T-helper 17 cell (primary cell): ENCODE measurements at places on chromosomes 16 and 17.

DNA sequence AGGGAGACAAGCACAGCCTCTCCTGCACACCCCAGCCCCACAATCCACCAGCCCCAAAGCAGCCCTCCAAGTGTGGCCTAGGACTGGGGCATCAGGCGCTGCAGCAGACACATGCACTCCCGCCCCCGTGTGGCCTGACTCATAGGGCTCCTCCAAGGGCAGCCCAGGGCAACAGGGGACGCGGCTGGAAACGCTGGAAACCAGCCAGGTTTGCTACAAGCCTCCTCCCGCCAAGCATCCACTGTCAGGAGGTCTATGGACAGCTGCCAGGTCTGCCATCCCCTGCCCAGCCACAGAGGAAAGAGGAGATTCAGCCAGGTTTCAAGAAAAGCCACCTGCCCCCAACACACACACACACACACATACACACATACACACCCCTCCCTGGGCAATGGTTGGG is 25.8 kb downstream of the SRCIN1 start:
- no peak for DNase-seq

- DNase-seq: no peak
These were observed 43.8 kb downstream of the FOXK2 start for GRCh38 chr17:82563318-82563717.

GRCh38 chr17:35898283-35899070 is 18.3 kb upstream of the CCL5 start:
- no peak for DNase-seq

DNA sequence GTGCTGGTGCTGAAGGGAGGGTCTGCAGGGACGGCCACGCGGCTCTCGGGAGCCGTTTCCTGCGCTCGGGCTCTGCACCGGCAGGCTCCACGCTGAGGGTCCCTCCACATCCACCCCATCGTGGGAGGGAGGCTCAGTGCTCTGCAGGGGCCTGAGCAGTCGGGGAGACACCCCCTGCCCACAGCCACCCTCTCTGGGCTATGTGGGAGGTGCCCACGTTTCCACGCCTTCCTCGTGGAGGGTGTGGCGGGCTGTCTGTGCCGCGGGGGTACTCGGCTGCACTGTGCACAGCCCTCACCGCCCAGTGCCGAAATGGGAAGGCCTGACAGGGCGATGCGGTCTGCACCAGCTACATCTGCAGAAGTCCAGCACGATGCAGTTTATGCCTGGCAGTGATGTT is 25.5 kb upstream of the ZNF750 start:
- DNase-seq: no peak

GRCh38 chr17:2266045-2266864 is 37.3 kb downstream of the SMG6 start:
- peak; percentile 55 for DNase-seq

DNA sequence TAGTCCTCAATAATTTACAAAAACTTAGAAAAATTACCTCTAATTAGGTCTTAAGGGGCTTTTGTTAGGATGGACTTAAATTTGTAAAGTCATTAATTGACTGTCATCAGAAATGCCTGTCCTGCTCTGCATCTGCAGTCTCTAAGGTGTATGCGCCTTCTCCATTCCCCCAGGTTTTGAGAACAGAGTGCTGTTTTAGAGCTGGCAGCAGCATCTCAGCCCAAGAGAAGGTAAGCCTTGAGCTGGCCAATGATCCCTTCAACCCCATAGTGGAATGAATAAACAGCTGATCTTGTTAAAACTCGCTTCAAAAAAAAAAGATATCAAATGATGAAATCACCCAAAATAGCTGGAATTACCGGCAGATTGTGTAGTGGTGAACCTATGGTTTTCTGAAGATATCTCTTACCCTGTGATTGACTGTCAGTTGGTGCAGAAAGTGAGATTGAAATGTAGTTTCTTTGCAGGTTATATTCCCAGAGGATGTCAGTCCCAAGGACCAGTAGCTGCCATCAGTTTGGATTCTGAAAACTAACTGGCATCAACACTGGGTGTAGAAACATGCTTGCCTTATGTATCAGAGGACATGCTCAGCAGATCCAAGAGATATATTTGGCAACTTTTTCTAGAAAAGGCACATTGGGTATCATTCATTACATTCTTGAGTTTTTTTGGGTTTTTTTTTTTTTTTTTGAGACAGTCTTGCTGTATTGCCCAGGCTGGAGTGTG is 25.7 kb downstream of the TRPV2 start:
- no peak for DNase-seq

DNA sequence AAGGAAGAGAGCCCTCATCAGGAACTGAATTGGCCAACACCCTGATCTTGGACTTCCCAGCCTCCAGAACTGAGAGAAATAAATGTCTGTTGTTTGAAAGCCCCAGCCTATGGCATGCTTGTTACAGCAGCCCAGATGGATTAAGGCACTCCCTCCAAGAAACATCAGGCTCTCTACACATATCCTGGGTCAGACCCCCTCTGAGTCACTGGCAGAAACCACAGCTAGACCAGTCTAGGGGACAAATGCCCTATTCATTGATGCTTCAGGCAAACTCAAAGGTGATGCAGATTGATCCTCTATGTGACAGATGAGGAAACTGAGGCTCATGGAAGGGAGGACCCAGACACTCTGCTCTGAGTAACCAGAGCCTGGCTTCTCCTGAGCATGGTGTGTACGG is 116.8 kb downstream of the WSCD1 start:
- DNase-seq: no peak

DNA sequence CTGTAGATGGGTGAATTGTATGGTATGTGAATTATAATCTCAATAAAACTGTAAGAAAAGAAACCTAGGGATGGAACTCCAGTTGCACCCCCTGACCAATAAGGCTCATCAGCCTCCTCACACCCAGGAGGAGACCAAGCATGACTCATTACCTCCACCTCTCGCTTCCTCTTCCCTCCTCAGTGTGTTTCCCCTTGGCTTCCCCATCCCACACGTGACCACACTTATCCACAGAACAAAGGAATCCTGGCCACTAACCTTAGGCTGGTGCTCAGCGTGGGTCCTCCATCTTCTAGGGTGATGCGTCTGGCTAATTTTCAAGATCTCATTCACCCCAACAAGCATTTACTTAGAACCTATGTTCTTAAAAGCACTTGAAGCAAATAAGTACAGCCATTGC is 36.2 kb upstream of the MAP3K14 start:
- no peak for DNase-seq

GRCh38 chr16:86517652-86518258 is 7.4 kb downstream of the FOXF1 start:
- DNase-seq: no peak

GRCh38 chr17:149231-149630 is 11.9 kb downstream of the SCGB1C2 start:
- DNase-seq: no peak

GRCh38 chr17:12553625-12554024 is 112.1 kb upstream of the MYOCD start:
- no peak for DNase-seq

DNA sequence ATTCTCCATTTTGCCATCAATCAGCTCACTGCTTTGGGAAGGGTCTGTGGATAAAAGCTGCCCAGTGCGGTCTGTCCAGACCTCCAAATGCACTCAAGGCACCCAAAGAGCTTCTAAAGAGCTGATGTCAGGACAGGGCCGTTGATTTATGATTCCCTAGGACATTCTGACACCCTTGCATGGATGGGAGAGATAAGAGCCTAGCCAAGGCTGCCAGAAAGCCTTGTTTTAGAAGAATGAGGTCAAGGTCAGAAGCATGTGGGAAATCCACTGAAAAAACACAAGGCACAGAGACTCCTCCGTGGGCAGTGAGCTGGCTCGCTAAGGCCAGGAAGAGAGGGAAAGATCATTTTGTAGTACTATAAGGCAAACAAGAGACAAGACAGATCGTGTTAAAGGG is 214.0 kb downstream of the CDH11 start:
- DNase-seq: no peak

DNA sequence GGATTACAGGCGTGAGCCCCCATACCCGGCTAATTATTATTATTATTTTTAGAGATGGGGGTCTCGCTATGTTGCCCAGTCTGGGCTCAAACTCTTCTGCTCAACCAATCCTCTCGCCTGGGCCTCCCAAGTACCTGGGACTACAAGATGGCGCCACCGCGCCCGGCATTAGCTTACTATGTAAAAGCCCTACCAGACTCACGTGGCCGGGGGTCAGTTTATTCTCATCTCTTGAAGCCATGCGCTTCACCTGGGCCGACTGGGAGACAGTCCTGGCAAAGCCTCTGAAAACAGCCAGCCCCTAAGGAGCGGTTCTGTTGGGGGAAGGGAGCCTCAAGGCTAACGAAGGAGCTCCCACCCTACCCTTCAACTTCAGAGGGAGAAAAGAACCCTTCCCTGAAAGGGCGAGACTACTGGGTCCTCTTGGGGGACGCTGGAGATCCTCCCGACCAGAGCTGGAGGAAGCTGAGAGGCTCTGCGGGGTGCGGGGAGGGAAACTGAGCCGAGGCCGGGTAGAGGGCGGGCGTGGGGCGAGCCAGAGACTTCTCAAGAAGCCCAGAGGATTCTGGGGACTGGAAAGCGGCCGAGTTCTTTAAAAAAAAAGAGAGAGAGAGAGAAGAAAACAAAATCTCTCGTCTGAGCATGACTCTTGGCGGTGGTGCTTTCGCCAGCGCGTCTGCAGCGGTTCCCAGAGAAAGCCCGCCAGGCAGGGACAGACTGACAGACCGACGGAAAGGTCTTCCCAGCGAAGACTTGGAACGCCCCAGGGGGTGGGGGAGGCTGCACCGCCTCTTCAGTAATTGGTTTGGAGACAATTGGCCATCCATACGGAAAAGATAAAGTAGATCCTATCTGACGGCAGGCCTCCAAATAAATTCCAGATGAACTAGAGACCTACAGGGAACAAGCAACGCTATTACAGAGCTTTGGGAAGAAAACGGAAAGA is 5.6 kb upstream of the TUBG2 start:
- no peak for DNase-seq

DNA sequence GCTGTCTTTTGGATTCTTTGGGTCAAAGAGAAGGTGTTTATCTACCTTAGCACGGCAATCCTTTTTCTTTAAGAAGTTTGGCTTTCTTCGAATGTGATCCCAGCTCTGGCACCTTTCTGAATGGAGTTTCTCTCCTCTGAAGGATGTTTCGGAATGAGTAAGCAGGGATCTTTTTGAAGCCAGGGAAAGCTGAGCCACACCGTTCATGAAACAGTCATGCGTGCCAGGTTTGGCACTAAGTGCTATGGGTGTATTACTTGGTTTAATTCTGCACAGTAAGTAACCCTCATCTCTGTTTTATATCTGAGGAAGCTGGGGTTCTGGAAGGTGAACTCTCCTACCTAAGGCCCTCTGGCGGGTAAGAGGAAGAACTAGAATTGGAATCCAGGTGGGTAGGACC is 234.5 kb downstream of the NTN1 start:
- no peak for DNase-seq

DNA sequence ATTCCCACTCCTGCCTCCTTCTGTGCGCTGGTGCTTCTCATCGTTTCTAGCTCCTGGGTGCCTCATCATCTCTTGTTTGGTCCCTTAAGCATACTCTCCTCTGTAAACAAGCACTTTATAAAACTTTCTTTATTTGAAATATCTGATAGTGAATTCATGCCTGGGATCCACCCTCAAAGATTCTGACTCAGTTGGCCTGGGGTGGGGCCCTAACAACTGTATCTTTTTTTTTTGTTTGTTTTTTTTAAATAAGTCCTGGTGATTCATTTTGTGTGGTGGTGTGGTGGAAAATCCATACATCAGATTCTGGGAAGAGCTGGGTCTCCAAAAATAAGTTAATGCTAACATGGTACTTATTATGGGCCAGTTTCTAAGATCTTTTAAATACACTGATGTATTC is 678.3 kb downstream of the TOX3 start:
- no peak for DNase-seq

- no peak for DNase-seq
These were observed 216.4 kb downstream of the GSG1L start for GRCh38 chr16:27847030-27847550.

DNA sequence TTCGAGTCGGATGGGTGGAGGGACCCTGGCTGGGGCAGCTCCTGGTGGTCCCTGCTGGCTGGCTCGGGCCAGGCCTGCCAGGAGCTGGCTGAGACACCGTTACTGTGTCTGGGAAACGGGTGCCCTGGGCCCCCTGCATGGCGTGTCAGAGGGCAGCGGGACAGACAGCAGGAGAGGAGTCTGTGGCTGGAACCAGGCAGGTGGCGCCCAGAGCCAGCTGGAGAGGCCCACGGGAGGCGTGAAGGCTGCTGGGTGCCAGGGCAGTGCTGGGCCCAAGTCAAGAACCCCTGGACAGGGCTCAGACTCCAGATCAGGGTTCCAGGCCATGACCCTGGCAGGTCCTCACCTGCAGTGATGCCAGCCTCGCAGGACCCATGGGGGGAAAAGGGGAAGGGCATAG is 16.6 kb downstream of the SOX8 start:
- DNase-seq: no peak

DNA sequence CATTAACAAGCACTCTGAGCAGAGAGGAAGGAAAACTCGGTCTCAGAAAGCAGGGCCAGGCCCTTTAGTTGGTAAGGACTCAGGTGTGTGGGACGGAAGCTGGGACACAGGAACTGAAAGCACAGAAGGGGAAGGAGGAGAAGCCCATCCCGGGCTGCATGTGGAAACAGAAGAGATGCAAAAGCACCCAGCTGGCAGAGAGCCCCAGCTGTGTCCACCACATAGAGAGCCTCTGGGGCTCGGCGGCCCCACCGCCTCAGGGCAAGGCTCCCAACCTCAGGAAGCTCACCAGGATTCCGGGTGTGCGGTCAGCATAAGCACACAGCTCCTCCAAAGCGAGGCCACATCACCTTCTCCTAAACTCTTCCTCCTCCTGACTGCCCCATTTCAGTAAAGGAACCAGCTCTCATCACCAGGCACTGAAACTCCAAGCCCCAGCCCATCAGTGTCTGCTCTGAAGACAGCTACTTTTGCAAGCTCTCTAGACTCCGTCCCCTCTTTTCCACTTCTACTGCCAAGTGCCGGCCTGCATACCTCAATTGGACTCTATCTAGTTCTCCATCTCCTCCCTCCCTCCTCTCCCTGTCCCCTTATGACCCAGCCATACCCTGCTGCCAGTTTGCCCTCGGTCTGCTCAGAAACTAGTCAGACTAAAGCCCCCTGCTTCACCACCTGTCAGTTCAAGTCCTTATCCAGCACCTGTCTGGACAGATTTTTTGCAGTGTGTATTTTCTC is 6.0 kb downstream of the ST3GAL2 start:
- DNase-seq: no peak

- no peak for DNase-seq
These were observed 187.0 kb downstream of the BCAS3 start for GRCh38 chr17:60864708-60865005.

DNA sequence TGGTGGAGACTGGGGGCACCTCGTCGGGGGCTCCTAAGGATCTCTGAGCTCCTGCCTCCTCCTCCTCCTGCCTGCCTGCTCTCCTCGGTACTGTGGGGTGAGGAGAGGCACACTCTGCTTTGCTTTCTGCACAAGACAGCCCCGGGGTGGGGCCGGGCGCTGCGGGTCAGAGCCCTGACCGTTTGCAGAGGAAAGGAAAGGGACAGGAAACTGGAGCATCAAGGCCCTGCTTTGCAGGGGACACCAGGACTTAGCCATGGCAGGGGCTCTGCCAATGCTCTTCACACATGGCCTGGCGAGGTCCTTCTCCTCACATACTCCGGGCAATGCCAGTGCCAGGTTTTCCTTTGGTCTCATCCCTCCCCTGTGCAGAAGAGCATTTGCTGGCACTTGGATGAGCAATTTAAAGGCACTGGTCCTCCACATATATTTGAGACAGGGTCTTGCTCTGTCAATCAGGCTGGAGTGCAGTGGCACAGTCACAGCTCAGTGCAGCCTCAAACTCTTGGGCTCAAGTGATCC is 23.8 kb upstream of the DOC2B start:
- no peak for DNase-seq

- no peak for DNase-seq
These were observed 3.5 kb downstream of the SLC47A1 start for GRCh38 chr17:19537111-19537510.

- no peak for DNase-seq
These were observed 28.5 kb upstream of the SLC7A5 start for GRCh38 chr16:87897521-87898505.
